ENCODE measurements at places on chromosomes 5 and 9.
A peak's percentile ranks its signal among the peaks of the same experiment; 100 is the strongest.

DNA sequence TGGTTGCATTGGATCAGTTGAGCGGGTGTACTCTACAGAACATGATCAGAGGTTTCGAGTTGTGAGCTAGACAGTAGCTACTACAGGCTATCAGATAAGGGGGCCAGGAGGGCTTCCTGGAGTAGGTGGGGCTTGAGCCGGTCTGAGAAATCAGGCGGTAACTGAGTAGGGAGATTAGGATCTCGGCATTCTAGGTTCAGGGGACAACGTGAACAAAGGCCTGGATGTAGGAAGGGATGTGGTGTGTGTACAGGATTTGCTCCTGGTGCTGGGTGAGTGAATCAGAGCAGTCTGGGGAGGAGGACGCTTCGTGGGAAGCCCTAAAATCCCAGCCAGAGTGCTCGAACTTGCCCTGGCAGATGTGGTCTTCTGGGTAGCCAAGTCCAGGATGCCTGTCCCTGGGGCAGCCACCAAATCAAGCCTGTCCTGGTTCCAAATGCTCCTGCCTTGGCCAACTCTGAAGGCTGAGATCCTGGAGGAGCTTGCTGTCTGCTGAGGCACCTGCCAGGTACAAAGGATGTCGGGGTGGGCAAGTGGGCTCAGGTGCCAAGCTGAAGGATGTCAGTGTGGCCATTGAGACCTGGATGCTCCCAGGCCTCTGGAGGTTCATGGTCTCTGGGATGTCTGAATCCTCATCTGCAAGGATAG, 33.4 kb downstream of the STC2 start:
- H3K27me3 ChIP-seq: peaks cover 12% of the 10 kb centered on the region
- H3K4me1 ChIP-seq: peaks cover 22% of the 10 kb centered on the region
- no peaks in the 10 kb centered on the region for H3K36me3 ChIP-seq
- peak overlapping the region; percentile 36 for H3K4me3 ChIP-seq
- no peak for DNase-seq

- DNase-seq: no peak
- H3K4me1 ChIP-seq: peaks cover 19% of the 10 kb centered on the region
- no peaks in the 10 kb centered on the region for H3K36me3 ChIP-seq
- H3K4me3 ChIP-seq: no peak overlapping the region
These were observed 44.6 kb upstream of the GLDC start for GRCh38 chr9:6689893-6690674.

GRCh38 chr9:94076557-94076956, 7.7 kb upstream of the PTPDC1 start:
- H3K27ac ChIP-seq: no peak overlapping the region
- DNase-seq: no peak
- H3K36me3 ChIP-seq: no peaks in the 10 kb centered on the region

DNA sequence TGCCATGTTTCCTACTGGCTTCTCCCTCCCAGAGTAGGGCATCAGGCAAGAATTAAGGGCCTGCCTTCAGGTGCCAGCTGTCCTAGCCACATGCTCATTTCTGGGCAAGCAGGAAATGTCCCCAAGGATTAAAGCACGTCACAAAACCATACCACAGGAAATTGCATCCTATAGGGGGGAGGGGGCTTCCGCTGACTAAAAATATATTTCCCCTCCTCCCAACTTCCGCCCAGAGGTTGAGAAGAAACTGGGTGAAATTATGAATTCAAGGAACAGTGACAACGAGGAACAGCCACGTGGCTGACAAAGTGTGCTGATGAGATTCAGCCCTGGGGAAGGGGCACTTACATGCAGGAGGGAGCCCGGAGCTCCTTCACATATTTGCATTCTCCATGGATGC, 4.1 kb downstream of the HBEGF start:
- no peak overlapping the region for H3K27ac ChIP-seq
- no peaks in the 10 kb centered on the region for H3K36me3 ChIP-seq
- H3K4me1 ChIP-seq: peaks cover 13% of the 10 kb centered on the region
- H3K27me3 ChIP-seq: peaks cover 15% of the 10 kb centered on the region

DNA sequence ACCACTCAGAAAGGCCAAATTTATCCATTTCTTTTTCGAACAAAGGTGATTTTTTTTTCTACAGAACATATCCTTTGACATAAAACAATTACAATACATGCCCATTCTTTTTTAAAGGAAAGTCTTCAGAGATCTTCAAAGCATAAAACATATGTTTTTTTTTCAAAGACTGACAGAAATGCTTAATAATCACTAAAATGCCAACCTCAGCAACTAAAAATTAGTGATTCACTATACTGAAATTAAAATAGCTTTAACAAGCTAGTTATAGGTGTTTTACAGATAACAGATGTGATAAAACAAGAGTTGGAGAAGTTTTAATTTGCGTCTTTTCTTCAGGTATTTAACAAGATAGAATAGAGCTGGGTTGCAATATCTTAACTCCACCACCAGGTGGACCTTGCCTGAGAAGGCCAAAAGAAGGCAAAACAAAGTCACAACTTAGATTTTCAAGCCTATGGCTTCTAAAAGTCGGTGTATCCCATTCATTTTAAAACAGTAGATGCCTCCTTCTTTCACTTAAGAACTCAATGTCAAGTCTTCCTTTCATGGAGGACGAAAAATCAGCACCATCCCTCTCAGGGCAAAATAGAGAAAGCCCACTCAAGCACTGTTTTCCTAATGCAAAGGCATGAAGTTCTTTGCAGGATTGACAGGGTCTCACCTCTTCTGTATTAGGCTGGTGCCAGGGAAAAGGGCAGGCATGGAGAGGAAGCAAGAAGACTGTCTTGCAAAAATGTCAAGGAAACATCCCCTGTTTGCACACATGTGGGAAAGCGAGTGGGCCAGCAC, 31.1 kb upstream of the CPLX2 start:
- H3K4me1 ChIP-seq: peaks cover 14% of the 10 kb centered on the region
- no peak overlapping the region for H3K27ac ChIP-seq

DNA sequence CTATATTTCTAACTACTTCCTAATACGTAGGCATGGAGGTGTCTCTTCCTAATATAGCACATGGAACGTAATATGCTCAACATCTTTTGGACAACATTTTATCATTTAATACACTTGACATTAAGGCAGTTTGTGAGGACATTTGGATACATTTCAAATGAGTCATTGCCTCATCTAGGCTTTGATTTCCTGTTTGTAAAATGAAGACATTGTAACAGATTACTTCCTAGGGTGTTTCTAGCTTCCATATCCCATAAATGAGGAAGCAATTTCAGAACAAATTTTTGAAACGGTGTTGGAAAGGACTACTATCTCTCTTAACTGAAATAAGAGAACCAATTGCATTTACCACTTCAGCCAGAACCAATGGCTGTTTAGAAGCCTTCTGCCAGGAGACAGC, 38.7 kb downstream of the SLC28A3 start:
- DNase-seq: no peak
- H3K27ac ChIP-seq: no peak overlapping the region
- no peaks in the 10 kb centered on the region for H3K36me3 ChIP-seq
- H3K27me3 ChIP-seq: no peaks in the 10 kb centered on the region
- H3K4me1 ChIP-seq: no peaks in the 10 kb centered on the region

GRCh38 chr5:6338871-6339270, 39.5 kb downstream of the MED10 start:
- no peak for DNase-seq
- H3K4me3 ChIP-seq: no peak overlapping the region
- H3K27me3 ChIP-seq: no peaks in the 10 kb centered on the region

DNA sequence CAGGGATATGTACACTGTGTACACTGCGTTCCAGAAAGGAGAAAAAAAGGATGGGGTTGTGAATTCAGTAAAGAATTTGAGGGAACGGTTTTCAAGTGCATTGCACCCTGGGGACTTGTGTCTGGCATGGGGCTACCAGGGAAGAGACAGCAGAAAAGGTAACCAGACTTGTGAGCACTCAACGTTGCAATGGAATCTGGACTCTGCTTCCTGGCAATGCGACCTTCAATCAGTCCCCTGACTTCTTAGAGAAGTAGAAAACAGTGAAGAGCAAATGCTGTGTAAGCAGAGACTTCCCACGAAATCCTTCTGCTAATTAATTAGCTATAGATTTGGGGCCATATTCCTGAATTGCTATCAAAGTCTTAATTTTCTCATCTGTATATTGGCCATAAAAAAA, 36.3 kb downstream of the MACIR start:
- H3K36me3 ChIP-seq: no peaks in the 10 kb centered on the region
- H3K4me1 ChIP-seq: peaks cover 18% of the 10 kb centered on the region
- no peaks in the 10 kb centered on the region for H3K27me3 ChIP-seq
- H3K4me3 ChIP-seq: no peak overlapping the region
- no peak overlapping the region for H3K27ac ChIP-seq
- DNase-seq: no peak

DNA sequence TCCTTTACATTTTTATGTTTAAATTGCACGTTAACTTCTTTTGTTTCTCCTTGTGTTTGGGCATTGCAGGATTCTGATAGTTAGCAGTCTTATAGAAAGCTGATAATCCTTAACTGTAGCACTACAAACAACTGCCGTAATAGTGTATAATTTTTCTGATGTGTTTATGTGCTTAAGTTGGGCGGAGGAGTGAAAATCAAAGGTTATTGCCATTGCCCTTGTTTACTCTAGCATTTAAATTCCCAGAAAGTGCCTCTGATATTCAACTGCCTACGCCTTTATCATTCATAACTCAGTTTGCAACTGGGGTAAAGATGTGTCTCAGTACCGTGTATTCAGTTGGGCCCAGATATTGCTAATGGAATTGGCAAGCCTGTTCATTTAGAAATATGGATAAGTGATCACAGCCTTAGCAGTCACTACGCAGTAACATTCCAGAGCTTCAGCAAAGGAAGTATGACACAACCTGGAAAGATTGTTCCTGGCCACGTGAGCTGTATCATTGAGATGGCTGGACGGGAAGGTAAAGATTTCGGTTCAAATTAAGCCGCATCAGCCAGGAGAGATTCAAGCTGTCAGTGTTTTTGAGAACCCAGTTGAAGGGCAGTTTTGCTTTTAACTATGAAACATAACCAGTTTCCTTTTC, 28.1 kb upstream of the LRRTM2 start:
- peaks cover 6% of the 10 kb centered on the region for H3K4me1 ChIP-seq
- DNase-seq: no peak
- H3K27me3 ChIP-seq: no peaks in the 10 kb centered on the region
- peaks cover 15% of the 10 kb centered on the region for H3K36me3 ChIP-seq

GRCh38 chr9:114591291-114591787, 3.8 kb downstream of the ATP6V1G1 start:
- no peaks in the 10 kb centered on the region for H3K27me3 ChIP-seq
- H3K4me1 ChIP-seq: peaks cover 21% of the 10 kb centered on the region
- no peak for DNase-seq

GRCh38 chr9:21037278-21037677, 5.8 kb upstream of the HACD4 start:
- no peaks in the 10 kb centered on the region for H3K36me3 ChIP-seq
- H3K27me3 ChIP-seq: peaks cover 7% of the 10 kb centered on the region
- peak; percentile 41 for DNase-seq
- H3K4me3 ChIP-seq: no peak overlapping the region

Measured in GM23338 (cell line).